Activated naive CD4-positive, alpha-beta T cell treated with Interleukin-2 at 50 U/mL for 16 hours (primary cell): ENCODE measurements at places on chromosomes 2 and 18.

DNA sequence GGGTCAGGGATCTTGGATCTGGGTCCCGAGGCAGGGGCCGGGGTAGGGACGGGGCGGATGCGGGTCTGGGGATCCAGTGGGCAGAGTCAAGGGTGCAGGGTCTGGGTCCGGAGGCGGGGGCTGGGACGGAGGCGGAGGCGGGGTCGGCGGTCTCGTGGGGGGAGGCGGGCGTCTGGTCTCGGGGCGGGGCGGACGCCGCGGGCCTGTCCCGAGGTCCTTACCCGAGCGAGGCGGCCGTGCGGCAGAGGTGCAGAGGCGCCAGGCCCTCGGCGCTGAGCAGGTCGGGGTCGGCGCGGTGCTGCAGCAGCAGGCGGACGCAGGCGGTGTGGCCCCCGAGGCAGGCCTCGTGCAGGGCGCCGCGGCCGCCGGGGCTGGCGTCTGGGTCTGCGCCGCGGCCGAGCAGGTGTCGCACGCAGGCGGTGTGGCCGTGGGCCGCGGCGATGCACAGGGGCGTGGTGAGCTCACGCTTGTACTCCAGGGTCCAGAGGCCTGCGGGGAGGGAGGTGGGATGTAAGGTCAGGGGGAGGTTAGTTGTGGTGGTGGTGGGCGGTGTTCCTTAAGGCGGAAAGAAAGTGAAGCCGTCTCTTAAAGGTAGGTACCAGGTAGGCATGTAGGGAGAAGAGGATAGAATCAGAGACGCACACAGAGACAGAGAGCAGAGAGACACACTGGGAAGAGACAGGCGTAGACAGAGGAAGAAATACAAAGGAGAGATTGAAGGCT, 26.6 kb downstream of the ASB18 start:
- no peak for DNase-seq

DNA sequence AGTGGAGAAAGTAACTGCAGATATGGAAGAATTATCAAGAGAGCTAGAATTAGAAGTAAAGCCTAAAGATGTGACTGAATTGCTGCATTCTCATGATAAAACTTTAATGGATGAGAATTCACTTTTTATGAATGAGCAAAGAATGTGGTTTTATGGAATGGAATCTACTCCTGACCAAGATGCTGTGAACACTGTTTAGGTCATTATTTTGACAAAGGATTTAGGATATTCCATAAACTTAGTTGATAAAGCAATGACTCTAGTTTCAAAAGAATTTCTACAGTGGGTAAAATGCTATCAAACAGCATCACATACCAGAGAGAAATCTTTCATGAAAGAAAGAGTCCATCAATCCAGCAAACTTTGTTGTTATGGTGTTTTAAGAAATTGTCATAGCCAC, 1317.7 kb upstream of the ACVR2A start:
- DNase-seq, result no peak

- no peak for DNase-seq
These were observed 748.7 kb upstream of the SALL3 start for GRCh38 chr18:78230911-78231310.

GRCh38 chr2:163664610-163665009, 71.2 kb downstream of the FIGN start:
- DNase-seq, result no peak

- DNase-seq, result no peak
These were observed 272.1 kb upstream of the VWC2L start for GRCh38 chr2:214138779-214139178.

DNA sequence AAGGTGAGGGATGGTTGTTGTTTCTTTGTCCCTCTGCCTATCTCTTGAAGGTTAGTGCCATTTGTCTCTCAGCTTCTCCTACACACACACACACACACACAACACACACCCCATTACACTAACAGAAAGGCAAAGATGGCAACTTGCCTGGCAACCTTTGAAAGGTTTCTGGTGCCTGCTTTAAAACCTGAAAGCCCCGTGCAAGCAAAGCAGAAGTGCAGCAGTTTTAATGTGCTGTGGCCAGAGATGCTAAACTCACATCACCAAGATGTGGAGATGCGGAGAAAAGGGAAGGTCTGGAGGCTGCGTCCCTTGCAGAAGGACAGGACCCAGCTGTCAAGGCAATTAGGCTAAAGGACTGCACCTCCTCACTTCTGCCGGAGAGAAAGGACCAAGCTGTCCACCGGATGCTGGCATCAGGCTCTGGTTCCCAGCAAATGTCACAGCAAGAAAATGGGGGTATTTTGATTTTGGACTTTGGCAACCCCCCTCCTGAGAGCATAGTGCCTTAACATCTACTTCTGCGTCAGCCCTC, 196.4 kb downstream of the ARL4C start:
- DNase-seq, result no peak

DNA sequence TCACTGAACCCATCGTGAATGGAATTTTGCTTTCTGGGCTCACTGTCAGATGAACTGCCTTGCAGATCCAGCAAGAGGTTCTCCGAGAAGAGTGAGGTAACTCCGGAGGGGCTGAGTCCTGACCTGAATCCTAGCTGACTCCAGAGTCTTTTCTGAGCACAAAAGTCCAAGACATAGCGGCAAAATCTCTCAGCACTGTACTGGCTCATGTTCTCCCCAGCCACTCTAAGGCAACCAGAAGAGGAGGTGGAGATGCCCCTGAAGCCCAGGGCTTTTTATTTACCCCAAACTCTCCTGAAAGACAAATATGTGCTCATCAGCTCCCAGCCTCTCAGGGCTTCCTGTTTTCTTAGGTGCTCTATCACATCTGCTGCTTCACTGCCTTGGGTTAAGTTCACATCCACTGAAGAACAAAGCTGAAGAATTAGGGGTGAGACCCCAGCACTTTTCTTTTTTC, 221.8 kb downstream of the MREG start:
- DNase-seq, result no peak

GRCh38 chr2:100640431-100641124, 77.8 kb downstream of the PDCL3 start:
- no peak for DNase-seq

GRCh38 chr2:232973011-232973735, 39.9 kb downstream of the NGEF start:
- no peak for DNase-seq

GRCh38 chr2:120988700-120989511, 253.2 kb downstream of the GLI2 start:
- no peak for DNase-seq

DNA sequence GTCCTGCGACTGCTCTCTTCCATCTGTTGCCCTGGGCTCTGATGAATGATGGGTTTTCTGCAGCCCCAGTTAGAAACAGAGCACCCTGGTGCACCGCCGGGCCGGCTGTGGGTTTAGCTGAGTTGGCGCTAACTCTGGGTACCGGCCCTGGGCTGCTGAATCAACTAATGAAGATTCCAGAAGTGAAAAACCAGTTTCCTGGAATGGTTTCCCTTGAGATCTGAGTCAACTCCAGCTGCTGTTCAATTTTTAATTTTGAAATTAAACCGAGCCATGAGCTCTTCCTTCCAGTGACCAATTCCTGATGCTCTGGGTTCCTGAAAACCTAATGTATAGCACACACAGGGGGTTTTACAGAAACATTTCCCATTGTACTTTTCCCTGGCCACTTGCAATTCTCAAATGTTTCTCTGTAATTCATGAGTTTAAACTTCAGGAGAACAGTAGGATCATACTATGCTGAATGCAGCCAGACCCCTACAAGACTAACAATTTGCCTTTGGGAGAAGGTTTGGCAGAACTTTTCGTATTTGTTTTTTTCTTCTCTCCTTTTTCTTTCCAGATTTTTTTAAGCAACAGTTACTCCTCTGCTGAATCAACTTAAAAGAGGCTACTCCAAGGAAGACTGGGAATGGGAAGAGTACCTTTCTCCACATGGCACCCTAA, 5.5 kb downstream of the COL6A3 start:
- DNase-seq, result no peak

DNA sequence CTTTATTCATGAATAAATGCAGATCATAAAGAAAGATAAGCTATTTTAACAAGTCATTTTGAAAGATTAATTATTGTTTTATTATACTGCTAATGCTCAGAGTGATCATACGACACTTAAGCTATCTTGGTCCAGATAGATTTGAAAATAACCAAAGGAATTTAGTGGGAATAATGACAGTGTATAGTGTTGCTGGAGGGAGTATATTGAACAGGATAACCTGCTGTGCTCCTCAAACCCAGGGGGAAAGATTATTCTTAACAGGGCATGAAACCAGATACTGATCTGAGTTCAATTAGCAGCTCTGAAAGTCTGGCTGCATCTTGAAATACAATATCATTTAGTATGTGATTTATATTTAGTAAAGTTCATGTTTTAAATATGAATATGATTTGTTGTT, 216.3 kb upstream of the ITGA4 start:
- DNase-seq, result no peak

DNA sequence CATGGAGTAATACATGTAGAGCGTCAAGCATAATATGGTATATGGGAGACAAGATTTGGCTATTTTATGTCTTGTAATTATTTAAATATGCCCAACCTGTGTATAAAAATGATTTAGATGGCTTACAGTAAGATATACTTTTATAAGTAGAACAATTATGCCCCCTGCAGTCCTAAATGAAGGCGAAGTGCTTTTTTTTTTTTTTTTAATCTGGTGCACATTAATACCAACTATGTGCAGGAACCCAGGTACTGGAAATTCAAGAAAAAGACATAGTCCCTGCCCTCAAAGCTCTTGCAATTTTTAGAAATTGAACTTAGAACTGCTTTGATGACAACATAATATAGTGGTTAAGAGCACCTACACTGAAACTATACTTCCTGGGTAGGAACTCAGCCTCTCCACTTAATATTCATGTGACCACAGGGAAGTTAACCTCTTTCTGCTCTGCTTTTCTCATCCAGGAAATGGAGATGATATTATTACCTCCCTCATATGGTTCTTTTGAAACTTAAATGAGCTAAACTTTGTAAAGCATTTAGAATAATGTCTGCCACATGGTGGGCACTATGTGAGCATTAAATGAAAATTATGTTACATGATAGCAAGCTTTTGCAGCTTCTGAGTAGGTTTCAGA, 38.1 kb downstream of the AFTPH start:
- DNase-seq, result no peak

DNA sequence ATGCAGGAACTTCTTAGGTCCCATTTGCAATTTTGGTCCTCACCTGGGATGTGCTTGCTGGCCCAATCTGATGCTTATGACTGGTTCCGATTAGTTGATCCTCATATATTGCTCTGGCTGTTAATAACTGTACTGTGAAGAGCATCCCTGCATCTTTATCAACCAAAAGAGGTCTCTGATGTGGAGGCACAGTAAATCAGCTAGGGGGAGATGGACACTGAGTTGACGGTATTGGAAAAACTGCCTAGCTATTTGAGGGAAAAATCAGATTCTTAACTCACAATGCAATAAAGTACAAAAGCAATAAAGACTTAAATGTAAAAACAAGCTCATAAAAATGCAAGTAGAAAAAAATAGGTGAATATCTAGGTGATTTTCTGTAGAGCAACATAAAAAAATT, 188.0 kb upstream of the TCF4 start:
- DNase-seq, result no peak

DNA sequence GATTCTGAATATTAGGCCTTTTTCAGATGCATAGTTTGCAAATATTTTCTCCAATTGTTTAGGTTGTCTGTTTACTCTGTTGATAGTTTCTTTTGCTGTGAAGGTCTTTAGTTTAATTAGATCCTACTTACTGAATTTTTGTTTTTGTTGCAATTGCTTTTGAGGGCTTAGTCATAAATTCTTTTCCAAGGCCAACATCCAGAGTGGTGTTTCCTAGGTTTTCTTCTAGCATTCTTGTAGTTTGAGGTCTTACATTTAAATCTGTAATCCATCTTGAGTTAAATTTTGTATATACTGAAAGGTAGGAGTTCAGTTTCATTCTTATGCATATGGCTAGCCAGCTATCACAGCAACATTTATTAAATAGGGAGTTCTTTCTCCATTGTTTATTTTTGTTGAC, 404.8 kb downstream of the LNPK start:
- no peak for DNase-seq

DNA sequence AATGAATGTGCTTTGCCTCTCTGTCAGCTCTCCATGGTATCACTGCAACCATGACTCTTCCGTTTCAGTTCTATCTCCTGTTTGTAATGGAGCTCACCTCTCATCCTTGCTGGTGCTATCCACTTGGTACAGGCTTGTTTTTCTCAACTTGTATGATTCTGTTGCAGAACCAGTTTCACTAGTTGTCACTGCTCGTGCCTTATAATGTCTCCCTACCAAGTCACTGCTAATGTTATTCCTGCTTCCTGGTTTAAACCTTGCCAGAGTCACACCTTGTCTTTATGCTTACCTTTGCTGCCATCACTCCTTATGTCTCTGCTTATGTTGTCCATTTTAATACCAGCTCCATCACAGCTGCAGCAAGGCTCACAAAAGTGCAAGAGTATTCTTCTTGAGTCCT, 1191.0 kb upstream of the LRRTM1 start:
- no peak for DNase-seq

GRCh38 chr2:108200569-108200968, 39.2 kb upstream of the SULT1C3 start:
- no peak for DNase-seq

- no peak for DNase-seq
These were observed 1.3 kb downstream of the TANC1 start for GRCh38 chr2:158969715-158970240.

DNA sequence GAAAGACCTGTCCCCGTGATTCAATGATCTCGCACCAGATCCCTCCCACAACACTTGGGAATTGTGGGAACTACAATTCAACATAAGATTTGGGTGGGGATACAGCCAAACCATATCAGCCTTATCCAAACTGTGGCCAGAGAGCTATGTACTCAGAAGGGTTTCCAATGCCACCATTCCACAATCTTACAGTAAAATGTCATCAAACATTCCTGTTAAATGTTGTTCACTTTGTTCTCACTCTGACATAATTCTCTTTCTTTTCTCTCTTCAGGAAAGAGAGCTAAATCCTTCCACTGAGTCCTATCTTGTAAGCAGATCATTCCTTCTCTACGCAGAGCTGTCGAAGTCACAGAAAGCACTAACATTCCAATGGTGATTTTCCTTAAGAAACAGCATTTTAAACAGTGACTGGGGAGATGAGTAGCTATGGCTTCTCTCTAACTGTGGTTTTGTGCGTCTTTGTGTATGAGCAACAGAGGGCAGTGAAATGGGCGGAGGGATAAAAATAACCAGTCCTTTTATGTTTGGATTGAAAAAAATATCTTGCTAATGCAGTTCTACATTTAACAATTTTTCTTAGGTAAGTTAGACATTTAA, 684.7 kb downstream of the EPHA4 start:
- DNase-seq, result no peak

GRCh38 chr2:97005353-97005752, 19.0 kb upstream of the FAM178B start:
- no peak for DNase-seq

- no peak for DNase-seq
These were observed 1229.0 kb upstream of the ZEB2 start for GRCh38 chr2:145748927-145749326.
